PC-3 (cell line): ENCODE measurements at places on chromosomes 12 and 14.

- DNase-seq = peak; percentile 49
Observed at GRCh38 chr14:45610318-45610717, 357.3 kb upstream of the MIS18BP1 start.

- peak; percentile 98 for DNase-seq
Observed at GRCh38 chr12:92745856-92746550, 43.2 kb downstream of the PLEKHG7 start.

GRCh38 chr12:57133013-57133569 lies 4.8 kb downstream of the LRP1 start:
- DNase-seq = no peak

DNA sequence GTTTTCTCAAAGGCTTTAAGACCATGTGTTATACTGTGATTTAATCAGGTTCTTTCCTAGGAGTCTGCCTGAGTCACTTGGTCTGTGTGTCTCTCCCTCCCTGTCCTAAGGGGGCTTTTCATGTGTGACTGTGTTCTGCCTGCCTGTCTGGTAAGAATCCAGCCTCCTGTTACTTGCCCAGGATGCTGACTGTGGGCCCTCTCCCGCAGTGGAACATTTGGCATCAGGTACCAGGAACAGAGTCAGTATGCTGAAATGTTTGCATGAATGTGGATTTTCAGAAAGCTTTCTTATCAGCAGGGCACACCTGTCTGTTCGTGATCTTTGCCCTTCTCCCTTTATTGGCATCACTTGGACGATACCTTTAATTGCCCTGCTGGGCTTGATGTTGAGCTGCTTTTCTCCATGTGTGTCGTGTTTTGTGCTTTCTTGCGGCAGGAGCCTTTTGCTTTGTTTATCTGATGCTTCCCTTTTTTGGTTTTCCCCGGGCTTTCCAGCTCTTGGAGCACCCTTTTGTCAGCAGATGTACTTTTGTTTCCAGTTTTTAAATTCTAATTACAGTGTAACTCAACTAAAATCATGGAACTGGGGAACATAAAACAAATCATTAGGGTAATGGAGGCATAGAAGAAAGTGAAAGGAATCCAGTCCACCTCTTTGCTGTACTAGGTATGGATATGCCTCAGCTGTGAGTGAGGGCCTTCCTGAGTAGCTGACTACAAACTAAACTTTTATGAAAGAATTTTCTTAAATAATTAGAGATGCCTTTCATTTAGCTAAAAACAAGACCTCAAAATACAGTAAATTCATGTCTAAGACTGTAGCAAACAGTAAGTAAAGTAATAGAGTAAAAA lies 72.5 kb downstream of the TRAF3 start:
- DNase-seq = no peak

DNA sequence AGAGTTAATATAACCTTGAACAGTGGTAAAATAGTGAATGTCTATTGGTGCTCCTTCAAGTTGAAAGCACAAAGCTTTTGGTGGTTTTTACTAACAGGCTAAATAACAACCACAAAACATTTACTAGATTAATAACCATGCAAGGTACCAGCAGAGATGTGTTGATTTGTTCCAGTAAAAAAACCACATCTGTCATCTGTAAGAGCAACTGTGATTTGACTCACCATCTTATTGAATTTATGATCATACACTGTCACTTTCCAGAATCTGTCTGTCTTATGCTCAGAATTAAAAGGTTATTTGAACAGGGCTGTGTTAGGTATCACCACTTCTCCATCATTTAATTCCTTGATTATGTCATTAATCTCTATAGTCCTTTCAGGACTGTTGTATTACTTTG lies 107.0 kb upstream of the PTHLH start:
- no peak for DNase-seq

DNA sequence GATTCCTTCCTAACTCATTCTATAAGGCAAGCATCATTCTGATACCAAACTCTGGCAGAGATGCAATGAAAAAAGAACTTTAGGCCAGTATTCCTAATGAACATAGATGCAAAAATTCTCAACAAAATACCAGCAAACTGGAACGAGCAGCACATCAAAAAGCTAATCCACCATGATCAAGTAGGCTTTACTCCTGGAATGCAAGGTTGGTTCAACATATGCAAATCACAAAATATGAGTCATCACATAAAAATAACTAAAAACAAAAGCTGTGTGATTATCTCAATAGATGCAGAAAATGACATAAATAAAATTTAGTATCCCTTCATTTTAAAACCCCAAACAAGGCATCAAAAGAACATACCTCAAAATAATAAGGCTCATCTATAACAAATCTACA lies 98.9 kb downstream of the ACSS3 start:
- DNase-seq = no peak

DNA sequence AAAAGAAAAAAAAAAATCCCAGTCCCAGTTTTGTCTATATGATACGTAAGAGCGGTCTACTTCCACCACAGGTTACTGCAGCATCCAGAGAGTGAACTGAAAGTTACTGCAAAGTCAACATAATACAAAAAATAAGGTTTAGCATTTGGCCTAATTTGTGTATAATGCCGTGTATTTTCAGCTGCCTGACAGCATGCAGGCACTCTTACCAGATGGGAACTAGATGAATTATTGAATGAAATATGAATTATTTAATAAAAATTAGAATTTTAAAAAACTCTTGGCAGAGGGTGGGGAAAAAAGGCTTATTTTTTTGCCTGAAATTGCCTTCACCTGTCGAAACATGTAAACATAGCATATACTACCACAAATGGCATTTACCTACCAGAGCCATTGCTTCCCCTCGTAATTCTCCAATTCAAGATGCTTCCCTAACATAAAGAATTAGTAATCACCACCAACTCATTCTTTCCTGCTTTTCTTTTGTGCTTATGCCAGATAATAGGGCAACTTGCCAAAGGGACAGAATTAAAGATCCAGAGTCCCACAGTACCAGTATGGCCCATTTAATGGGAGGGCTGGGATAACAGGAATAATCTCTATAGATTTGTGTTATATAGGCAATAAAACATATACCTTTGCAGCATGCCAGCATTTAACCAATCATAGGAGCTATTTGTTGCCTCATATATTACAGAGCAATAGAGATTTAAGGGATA lies 31.1 kb downstream of the ATF7 start:
- peak; percentile 18 for DNase-seq

GRCh38 chr12:32116897-32117296 lies 10.2 kb downstream of the BICD1 start:
- DNase-seq = peak; percentile 51

DNA sequence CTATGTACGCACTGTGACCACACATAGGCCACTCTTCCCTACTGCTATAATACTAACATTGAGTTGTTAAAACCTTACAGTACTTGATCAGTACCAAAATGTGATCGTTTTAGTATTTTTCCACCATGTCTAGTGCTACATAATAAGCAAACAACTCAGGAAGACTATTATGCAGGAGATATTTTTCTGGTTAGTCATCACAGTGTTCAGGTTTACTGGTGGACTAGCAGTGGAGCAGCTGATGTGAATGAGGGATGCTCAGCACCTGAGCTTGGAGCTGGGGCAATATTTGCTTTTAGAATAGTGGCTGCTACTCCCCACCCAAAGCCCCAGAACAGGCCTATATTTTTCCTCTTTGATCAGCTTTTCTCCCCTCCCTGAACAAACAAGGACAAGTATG lies 513.1 kb downstream of the KCNH5 start:
- DNase-seq = peak; percentile 39

- no peak for DNase-seq
Observed at GRCh38 chr12:131854861-131855476, 26.8 kb downstream of the MMP17 start.

DNA sequence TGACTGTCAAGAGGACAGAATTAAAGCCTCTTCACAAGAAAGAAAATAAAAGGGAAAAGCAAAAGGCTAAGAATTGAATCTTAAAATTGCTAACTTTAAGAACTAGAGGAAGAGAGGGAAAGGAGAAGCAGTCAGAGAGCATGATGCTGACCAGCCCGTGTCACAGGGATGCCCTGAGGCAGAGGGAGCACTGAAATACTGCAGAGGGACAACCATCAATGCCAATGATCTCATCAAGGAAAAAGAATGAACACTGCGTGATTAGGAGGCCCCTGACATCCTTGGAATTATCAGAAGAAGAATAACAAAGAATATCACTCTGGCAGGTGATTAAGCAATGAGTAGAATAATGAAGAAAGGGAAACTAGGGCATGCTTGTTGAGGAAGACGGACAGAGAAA lies 252.2 kb upstream of the GRIP1 start:
- no peak for DNase-seq

DNA sequence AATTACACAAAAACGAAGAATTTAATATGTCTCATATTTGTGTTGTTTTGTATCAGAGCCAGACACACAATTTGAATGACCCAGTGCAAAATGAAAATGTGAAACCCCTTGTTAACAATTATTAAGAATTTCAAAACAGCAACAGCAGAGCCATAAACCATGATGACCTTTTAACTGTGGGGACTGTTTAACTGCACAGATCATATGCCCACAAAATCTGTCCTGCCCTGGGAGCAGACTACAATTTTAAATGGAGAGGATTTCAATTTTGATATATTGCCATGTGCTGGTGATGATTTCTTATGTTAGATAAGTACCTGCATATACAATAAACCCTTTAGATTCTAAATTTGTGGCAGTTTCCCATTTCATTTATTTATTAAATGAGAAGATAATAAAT lies 455.5 kb upstream of the MGAT4C start:
- peak; percentile 11 for DNase-seq

DNA sequence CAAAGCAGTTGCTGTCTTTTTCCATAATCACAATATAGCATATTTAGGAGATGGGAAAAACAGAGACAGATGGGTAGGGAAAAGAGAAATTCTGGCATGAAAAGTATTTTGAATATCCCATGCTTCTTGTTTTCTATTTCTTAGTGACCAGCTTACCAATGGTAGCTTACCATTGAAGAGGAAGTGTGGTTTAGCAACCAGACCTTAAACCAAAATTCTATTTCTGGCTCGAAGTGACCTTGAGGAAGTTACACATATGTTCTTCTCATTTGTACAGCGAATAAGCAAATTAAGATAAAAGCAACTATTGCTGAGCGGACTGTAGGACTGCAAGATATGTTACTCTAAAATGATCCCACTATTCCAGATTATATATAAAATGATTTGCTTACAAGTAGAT lies 82.9 kb downstream of the FGD4 start:
- no peak for DNase-seq

- no peak for DNase-seq
Observed at GRCh38 chr14:52439476-52439875, 112.8 kb downstream of the TXNDC16 start.

GRCh38 chr14:95319312-95320077 lies at the start of gene CLMN:
TSS of gene CLMN (minus strand) at chr14:95319908. CDS start at chr14:95319792, 116 bp downstream.
- peak; percentile 33 for DNase-seq
